ENCODE measurements at places on chromosomes 6 and 20. TPM values are rescaled to one million over a fixed set of nuclear protein-coding genes. Genes with fewer than 3 reads are reported as not detected.

DNA sequence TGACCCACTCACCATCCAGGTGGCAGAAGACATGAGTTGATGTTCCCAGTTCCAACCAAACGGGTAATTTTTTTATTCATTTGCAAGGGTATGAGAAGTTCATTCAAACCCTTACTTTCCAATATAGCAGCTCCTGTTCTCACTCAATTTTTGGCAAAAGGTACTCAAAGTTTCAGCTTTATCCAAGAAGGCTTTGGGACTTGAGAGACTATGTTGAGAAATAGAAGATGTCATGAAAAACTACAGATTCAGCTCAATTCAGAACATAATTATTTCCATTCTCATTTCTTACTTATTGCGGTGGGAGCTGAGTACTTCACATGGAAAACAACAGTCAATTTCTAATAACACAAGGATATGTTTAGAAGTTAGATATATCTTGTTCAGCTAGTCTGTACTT is 162.3 kb downstream of the FNDC1 start:
- no peak for DNase-seq

GRCh38 chr6:36649701-36650484 is 28.6 kb upstream of the CDKN1A start:
- DNase-seq = no peak

DNA sequence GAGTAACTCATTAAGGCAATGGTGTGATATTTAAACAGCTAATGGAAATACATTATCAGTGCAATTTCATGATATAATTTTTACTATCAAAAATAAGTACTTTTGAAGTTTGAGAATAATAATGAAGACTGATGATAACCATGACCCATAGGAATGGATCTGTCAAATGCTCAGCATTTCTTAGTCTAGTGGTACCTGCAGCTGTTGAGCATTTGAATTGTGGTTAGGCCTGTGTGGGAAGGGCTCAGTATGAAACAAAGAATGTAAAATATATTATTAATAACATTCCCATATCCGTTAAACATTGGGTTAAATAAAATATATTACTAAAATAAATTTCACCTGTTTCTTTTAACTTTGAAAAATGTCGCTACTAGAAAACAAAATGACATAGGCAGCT is 173.0 kb downstream of the PHF3 start:
- no peak for DNase-seq

DNA sequence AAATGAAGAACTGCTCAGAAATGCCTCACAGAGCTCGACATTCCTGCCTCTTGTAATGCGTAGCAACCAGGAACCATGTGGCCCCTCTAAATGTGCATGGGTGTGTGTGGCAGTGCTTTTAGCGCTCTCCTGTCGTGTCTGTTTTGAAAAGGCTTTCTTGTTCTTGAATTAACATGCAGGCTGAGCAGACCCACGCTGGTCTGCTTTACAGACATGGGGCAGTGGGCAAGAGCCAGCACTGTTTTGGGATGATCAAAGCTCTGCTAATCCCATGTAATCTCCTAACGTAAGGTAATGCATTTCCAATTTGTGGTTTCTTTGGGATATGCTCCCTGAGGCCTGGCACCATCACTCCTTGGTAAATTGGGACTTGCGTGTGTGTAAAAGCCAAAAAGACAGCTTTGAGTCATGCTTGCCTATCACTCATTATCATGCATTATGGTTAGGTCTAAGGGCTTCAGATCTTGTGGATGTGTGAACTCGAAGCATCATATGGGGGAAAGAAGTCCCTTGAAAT is 11.8 kb downstream of the RIPOR2 start:
- DNase-seq = no peak

DNA sequence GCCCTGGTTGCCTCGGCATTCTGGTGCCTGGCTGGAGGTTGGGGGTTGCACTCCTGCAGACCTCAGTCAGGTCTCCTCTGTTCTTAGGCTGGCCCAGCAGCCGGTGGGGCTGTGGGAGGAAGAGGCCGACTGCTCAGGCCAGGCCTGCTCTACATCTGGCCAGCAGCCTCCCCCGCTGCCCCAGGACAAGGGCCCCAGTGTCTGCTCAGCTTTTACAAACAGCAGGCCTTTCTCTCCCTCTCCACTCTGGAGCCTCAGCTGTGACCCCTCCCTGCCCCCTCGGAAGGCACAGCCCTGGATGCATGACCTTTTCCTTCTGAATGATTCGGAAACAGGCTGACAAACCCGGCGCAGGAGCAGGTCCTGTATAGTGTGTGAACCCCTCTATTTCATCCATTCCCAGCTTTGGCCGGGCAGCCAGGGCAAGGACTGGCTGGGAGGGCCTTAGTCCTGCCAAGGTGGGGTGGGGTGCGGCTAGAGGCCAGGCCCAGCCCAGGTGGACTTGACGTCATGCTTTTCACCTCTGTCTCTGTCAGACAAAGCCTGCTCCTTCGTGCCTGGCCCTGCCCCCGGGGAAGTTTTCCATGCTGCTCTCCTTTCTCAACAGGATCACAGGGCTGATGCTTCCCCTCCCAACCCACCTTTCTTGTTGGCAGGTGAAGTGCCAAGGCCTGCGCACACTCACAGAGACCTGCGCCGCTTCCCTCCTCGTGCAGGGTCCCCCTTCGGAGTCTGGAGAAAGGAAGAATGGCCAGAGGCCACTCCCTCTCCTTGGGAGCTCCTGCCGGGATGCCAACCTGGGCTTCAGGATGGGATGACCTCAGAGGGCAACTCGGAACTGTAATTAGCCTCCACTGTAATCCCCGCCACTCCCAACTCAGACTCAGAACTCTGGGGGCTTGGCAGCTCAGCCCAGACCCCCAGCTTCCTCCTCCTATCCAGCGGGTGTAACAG is 10.1 kb upstream of the ITPR3 start:
- DNase-seq = no peak

DNA sequence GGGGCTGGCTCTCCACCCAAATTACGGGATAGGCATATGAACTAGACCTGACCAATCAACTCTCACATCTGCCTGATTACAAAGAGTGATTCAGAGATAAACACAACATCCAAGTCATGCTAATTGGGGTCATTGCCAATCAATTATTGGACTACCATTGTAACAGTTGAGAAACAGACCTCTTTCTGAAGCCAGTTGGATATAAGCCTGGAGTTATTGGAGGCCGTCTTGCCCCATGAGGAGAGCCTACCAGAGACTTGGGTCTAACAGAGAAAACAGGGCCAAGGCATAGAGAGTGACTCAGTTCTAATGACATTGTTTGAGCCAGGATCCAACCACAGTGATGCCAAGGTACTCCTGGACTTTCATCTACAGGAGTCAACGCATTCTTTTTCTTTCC is 39.4 kb upstream of the HIVEP2 start:
- no peak for DNase-seq

GRCh38 chr6:170345662-170346061 is 39.1 kb downstream of the FAM120B start:
- no peak for DNase-seq

GRCh38 chr6:81436990-81437389 is 315.5 kb downstream of the TENT5A start:
- DNase-seq = no peak

GRCh38 chr20:62566771-62567170 is 75.5 kb upstream of the SLCO4A1 start:
- no peak for DNase-seq

- DNase-seq = no peak
Observed at GRCh38 chr20:58481481-58482021, 33.6 kb downstream of the APCDD1L start.

DNA sequence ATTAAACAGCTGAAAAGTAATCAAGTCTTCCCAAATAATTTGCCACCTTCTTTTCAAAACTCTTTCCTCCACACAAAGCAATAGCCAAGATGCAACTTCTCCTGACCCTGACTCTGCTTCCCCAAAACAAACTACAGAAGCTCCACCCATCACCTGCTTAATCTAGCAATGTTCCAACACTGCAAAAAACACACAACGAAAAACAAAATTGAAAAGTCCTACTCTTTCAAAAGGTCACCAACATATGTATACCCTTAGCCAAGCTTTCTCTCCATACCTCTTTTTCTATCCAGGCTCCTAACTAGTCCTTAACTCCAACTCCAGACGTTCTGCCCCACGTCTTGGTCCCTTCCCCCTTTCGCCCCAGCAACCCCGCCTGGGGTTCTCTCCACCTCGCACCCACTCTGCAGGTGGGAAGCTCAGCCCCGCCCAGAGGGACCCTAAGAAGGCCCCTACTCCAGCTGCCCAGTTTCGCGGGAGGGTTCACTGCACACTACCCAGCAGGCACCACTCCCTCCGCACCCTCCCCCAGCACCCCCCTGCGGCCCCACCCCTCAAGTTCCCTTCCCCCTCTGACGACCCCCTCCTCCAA is 717 bp downstream of the CSNK2A1 start:
- no peak for DNase-seq

GRCh38 chr6:82057846-82058554 is 189.5 kb downstream of the IBTK start:
- DNase-seq = no peak

DNA sequence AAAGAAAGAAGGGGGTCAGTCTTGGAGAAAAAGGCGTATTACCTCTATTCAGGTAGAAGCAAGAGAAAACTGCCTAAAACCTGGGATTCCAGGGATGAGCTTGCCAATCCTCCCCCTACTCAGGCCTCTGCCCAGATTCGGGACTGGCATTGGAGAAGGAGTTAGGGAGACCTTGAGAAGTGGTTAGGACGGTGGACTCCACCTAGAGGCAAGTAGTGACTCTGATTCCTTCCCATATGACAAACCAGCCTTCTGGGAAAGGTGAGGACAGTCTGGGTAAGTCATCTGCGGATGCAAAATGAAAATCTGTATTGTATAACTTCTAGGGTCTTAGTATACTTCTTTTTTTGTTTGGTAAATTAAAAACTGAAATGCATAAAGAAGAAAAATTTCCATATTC is 43.8 kb downstream of the SLX4IP start:
- DNase-seq = no peak

GRCh38 chr6:70998148-70998547 is 41.3 kb upstream of the B3GAT2 start:
- no peak for DNase-seq

DNA sequence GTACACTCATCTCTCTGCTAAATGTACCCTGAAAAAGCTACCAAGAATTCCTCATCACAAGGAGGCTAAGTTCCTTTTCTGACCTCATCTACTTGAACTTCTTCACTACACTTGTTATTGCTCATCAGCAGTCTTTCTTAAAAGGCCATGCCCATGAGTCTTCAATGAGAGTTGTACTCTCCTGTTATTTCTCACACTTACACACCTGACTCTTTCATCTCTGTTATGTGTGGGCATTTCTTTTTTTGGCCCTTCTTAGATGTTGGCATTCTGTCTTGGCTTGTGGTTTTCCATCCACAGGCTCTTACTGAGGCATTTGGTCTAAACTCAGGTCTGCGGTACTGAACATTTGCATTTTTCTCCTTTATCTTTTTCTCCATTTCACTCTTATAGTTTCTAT is 10.7 kb upstream of the SLC17A1 start:
- no peak for DNase-seq

- DNase-seq = no peak
Observed at GRCh38 chr20:17635332-17636244, 46.5 kb downstream of the RRBP1 start.

DNA sequence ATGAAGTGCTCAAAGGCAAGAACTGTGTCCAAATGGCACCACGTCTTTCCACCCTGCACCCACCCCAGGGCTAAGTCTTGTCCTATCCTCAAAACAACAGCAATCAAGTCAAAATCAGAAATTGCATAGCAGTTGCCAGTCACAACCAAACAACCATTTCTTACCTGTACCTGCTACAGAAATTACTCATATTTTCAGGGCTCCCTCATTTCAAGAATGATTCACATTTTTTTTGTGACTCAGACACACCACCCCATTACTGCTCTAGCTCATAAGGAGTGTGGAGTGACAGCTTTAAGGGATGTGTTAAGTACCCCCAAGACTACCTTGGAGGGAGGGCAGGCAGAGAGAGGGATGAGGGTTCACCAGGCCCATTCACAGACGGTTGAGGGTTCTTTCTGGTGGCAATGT is 111.7 kb downstream of the TRERF1 start:
- no peak for DNase-seq

- no peak for DNase-seq
Observed at GRCh38 chr20:59082077-59082740, 39.6 kb upstream of the PRELID3B start.

DNA sequence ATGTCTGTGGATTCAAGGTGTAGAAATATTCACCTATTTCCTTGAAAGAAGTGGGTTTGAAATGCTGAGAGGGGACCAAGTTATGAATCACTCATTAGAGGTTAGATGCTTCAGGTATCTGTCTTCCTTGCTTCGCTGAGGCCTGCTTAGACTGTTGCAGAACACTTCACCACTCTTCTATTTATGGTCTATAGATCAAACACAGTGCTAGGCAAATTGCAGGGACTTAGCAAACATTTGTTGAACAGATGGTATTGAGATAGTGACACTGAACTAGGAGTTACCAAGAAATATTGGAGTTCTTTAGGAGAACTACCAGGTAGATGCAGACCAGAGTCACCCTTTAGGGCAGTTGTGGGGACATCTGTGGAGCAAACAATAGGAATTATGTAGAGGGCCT is 123.8 kb downstream of the RFPL4B start:
- no peak for DNase-seq

- DNase-seq = no peak
Observed at GRCh38 chr20:51417250-51418136, 125.0 kb downstream of the NFATC2 start.

DNA sequence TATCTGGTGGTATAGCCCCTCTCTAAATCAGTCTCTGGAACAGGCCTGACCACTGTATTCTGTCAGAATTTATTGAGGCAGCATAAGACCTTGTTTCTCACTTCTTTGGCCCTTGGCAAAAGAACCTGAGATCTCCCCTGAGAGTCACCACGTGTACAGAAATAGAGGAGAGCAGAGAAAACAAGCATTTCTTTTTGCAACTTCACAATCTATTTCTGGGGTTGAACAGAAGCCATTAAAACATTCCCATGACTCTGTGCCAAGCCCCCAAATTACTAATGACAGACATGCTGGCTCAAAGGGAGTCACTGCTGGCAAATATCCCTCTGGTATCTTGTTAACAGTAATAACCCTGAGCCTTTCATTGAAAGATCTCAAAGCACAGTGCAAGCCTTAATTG is 395.3 kb downstream of the MAFB start:
- no peak for DNase-seq

- no peak for DNase-seq
Observed at GRCh38 chr20:6709910-6710595, 57.4 kb upstream of the BMP2 start.

DNA sequence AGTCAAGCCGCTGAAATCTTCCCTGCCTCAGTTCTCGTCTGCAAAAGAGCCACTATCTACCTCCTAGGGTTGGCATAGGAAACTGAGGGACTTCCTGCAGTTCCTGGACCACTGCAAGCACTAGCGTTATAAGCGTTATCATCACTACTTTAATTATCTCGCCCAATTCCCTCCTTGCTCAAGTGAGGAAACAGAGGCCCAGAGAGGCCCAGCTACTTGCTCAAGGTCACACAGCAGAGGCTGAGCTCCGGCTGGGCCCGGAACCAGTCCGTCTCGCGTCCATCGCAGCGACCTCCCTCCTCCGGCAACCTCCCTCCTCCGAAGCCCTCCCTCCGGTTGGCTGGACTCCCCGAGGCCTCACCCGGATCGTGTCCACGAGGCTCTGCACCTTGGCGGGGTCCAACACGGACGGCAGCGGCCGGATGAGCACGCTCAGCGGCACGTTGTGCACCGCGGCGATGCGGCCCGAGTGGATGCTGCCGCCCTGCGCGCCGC is 338 bp downstream of the SRXN1 start:
- DNase-seq = no peak

Gene CCN6
- polyA plus RNA-seq = 3.9 TPM

Gene ATP9A
- 61.4 TPM for polyA plus RNA-seq

Gene BTBD3
- polyA plus RNA-seq = 74.3 TPM

Gene FAXC
- 5.4 TPM for polyA plus RNA-seq

Gene PPP1R16B
- 8.8 TPM for polyA plus RNA-seq

Gene SNX21
- polyA plus RNA-seq = 10.9 TPM

Gene BNIP5
- polyA plus RNA-seq = 0.19 TPM

Gene CCM2L
- 6.4 TPM for polyA plus RNA-seq

Gene PPP1R14C
- polyA plus RNA-seq = 23.3 TPM

Gene TRIM10
- polyA plus RNA-seq = 0.82 TPM

Gene PBX2
- polyA plus RNA-seq = 165 TPM

Data from right renal cortex interstitium (tissue), 3 donors.